ENCODE measurements at places on chromosomes 3 and 15.

- no peak for DNase-seq
Observed at GRCh38 chr3:133295199-133295901, 104.5 kb upstream of the BFSP2 start.

- peak; percentile 25 for DNase-seq
Observed at GRCh38 chr3:63193647-63194046, 84.5 kb upstream of the SYNPR start.

- DNase-seq = no peak
Observed at GRCh38 chr3:128997486-128998133, 3.5 kb upstream of the EFCC1 start.

DNA sequence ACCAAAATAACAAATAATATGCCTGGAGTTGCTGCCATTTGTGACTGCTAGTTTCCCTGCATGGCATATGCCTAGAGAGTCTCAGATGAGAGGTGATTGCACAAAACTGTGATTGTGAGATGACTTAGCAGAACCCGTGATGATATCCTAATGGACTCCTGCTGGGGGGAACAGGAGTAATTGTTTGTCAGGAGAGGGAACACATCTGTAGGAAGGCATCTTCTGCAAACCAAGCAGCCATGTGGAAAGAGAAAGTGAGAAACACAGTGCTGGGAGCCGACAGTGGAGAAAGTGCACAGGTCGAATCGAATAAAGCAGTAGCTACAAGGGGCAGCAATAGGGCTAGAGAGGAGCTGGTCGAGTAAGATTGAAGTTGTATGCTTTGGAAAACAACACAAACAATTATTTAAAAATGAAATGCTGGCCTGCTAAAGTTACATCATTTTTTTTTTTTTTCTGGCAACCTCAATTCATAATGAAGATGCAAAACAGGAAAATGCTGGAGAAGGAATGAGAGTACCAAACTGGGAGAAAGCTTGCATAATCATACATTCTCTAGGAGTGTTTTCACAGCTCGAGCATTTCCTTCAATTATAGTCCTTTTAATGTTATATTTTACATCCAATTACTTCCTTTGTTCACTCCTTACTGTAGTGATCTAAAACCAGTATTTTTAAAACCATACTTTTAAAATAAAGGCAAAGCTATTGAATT, 494.2 kb upstream of the AGTR1 start:
- no peak for DNase-seq

DNA sequence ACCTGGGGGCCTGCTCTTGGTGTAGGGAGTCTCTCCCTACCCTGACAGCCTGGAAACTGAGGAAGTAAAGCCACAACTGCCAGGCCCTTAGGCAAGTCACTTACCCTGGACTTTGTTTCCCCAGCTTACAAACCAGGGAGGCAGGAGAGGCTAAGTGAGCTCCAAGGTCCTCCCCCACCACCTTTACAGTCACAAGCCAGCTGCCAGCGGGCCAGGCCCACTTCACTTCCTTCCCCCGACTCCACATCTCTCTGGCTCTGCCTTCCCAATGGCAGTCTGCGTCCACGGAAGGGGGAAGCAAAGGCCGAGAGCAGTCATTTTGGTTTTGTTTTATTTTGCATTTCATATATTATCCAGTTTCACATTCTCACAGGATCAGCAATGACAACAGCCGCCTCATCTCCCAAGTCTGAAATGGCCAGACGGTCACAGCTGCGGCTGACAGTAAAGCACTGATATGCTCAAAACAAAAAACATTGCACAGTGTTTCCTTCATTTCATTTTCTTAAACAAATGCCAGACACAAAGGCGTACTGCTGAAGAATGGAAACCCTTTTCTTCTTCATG, 35.7 kb downstream of the RBPMS2 start:
- DNase-seq = no peak

- DNase-seq = no peak
Observed at GRCh38 chr15:89907289-89907688, 5.5 kb downstream of the ARPIN start.

GRCh38 chr15:96064351-96064756, 266.1 kb upstream of the NR2F2 start:
- DNase-seq = no peak

DNA sequence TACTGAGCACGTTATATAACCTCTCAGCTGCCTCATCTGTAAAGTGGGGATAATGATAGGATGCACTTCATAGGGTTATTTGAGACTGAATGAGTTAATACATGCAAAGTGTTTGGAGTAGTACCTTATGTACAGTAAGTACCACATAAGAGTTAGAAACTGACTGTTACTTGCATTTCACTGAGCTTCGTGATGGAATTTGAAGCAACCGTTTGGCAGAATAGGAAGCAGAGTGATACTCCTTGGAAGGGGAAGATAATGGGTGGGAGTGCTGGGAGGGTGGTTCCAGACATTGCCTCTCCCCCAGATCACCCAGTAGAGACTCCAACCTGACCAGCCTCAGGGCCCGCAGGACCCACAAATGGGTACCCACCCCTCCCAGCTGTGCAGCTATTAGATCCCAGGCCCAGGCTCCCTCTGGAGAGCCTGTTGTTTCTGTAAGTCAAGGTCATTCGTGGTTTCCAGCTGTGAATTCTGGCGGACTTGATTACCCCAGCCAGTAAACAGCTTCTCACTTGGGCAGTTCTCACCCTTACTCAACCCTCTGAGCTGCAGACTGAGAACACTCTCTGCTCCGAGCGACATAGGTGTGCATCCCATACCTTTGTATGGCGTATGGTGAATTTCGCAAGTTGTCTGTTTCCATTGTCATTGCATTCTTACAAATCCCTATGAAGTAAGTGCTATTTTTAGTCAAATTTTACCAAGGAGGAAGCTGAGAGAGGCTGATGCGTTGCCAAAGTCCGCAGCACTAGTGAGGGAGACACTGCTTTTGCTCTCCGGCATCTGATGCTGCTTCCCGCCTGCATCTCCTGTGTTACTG, 11.1 kb downstream of the ALPK3 start:
- no peak for DNase-seq

DNA sequence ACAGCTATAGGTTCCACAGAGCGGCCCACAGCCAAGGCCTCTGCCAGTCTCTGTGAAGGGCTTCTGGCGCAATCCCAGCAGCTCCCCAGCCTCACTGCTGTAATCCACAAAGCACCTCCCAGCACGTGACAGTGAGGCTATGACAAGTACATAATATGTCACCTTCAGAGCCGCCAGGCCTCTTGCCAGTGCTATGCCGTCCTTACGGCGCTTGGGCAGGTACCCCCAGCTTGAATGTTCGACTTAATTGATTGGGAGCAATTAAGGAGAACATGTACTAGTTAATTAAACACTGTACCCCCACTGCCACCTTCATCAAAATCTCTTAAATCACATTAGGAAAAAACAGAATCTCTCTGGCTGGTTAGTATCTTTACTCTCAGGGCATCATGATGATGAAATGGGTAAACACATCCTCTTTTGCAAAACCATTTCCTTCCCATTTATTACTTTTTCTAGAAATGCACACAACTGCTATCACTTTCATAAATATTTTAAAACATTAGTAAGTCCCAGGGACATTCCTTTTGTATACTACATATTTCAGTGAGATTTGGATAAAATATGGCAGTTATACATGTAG, 169.9 kb downstream of the XXYLT1 start:
- DNase-seq = no peak

DNA sequence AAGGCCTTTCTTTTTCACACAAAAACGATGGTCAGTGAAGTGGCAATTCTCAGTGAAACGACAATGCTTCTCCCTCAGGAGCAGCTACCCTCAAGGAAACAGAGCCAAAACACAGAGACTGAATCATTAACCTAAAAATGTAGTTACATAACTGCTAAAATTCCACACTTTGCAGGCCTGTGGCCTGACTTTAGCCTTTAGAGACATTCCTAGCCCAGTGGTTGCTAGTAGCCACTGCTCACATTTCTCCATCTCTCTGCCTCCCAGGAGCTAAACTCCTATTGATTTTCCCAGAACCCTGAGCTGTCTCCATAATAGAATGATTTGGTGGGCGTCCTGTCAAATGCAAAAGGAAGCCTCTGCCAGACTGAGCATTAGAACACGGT, 630.1 kb upstream of the KCNMB2 start:
- DNase-seq = no peak

DNA sequence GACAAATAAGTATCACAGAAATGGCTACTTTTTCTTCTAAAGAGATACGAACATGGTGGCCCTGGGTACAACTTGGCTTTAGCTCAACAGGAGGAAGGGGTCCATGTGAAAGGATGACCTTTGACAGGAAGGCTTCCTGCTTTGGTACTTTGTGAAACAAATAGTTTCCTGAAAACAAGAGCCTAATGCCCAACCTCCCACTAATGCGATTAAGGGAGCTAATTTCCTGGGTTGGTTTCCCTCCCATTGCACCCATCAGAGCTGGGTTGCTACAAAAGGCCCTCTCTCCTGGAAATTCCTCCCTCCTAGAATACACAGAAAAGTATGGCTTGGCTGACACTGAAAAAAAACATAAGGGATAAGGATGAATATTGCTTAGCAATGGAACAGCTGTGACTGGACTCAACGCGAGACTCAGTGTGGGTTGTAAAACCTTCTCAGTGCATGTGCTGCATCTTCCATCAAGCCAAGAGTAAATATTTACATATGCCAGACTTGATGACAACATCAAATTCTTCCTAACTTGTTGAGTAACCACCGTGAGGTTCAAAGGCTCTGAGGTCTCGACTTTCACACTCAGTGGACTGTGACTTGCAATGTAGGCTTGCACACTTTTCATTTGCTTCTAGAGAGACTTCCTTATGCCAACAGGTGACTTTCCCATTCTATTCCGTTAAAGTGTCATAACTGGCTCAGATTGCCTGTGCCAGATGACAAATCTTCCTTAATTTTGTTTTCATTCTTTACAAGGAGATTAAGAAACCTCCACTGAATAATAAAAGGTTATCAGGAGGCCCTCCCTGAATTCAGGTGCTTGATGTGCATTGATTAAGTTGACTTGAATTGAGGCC, 60.1 kb downstream of the ADAMTS9 start:
- no peak for DNase-seq

GRCh38 chr3:51388286-51389029, 2.6 kb upstream of the RBM15B start:
- DNase-seq = no peak

GRCh38 chr3:12224181-12225147, 64.4 kb upstream of the PPARG start:
- DNase-seq = no peak

DNA sequence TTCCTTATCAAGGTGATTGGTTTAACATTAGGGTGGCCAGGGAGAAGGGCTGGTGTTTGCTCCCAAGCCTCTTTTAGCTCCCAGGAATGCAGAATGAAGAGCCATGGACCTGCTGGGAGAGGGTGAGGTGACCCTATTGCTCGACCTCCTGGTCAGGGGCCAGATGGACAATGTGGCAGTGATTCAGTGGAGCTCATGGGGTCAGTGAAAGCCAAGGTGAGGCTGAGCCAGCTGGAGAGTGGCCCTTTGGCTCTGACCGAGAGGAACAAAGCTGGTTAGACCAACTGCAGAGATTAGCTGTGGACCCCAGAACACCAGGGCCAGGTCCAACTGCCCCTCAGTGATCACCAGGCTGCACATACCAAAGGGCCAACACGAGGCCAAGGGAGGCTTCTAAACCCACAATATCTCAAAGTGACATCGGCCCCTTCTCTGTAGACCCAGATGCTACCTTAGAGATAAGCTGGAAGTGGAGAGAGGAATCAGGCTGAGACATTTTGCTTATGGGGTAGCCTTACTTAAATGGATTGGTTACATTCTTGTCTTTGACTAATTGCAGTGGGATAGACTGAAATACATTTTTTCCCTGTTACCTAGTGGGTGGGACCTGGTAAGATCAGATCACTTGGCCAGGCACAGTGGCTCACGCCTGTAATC, 15.8 kb upstream of the BTBD1 start:
- no peak for DNase-seq

DNA sequence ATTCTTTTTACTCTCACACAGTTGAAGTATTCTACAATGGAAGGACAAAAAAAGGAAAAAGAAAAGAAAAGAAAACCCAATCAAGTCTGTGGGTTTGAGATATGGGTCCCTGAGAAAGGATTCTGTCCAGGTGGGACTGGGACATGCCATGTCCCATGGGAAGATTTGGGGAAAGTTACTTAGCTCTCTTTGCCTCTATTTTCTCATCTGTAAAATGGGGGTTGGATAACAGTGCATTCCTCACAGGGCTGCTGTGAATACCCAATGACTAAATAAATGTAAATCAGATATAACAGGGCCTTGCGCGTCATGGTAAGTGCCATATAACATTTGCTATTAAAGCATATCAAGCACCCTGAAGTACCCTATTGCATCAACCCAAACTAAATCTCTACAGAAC, 105.7 kb downstream of the CPN2 start:
- DNase-seq = no peak

DNA sequence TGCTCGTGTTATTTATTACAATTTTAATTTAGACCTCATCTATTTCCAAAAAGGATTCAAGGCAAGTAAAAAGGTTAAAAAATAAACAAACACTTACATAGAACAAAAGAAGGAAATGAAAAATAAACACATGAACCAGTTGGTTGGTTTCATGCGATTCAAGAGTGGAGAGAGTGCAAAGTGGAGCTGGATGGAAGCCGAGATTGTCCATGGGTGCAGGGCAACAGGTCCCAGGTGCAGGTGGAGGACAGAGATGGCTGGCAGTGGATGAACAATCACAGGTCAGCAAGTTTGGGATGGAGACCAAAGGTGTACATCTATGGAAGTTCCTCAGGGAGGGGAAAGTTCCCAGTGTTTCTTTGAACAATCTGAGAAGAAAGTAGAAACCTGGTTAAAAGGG, 11.6 kb upstream of the SEMA5B start:
- no peak for DNase-seq

DNA sequence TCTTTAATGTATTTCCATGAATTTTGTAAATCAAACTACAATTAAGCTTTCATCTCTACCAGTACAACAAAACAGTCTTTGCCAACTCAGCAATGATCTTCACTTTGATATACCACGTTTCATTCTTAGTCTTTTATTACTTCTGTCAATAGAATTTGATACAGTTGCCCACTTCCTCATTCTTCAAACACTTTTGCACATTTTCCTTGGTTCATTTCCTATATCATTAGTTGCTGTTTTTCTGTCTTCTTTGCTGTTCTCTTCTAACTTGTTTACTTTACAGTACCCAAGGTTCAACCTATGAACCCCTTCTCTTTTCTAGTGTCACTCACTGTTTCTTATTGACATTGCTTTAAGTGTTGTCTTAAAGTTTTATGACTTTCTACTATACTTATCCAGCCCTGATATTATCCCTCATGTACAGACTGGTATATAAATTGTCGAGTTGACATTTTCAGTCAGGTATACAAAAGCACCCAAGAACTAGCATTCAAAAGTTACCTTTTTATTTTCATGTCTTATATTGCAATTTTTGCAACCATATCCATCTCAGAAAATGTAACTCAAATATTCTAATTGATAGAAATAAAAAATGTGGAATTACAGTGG, 903.1 kb downstream of the NSUN3 start:
- no peak for DNase-seq

DNA sequence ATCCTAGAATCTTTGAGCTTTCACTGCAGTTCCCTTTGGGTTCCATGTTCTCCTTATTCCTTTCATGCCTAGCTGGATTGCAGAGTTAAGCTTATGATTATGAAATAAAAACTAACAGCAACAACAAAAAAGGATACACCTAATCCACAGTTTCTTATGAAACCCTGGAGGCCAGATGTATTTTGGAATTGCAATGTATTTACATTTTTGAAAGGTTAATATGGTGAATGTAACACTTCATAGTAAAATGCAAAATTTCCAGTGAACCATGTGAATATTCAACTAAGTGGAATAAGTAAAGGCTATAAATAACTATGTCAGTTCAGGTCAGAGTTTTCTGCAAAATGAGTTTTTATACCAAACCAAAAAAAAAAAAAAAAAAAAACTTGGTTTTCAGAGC, 65.8 kb upstream of the FLNB start:
- DNase-seq = no peak

- DNase-seq = no peak
Observed at GRCh38 chr15:69557020-69557706, 104.5 kb downstream of the RPLP1 start.

All from NCI-H2081 (cell line).